ENCODE measurements at places on chromosomes 7 and 10.

DNA sequence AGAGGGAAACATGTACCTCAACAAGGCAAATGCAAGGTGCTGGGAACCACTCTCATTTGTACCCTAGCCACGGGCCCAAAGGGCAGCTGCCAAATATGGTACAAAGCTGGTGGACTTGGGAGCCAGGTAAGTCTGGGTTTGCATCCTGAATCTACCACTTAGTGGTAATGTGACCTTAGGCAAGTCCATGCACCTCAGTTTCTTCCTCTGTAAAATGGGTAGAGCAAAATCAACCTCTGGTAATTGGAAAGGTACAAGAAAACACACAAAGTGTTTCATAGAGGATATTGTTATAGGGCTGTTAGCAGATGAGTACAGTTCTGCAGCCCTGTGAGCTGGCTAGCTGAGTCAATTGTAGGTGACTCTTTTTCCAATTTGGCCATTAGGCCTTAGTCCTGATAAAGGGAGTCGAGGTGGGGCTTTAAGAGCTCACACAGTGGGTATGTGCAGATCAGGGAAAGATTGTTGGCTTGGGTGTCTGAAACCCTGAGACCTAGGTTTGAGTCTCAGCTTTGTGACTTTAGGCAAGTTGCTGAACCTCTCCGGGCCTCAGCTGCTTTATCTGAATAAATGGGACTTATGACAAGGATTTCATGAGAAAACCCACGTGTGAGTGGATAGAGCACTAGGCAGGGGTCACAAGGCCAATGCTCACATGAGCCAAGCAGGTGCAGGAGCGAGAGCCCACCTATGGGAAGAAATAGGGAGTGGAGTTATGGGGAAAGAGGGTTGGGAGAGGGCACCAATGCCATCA, 121.3 kb upstream of the GDF10 start:
- DNase-seq: no peak

DNA sequence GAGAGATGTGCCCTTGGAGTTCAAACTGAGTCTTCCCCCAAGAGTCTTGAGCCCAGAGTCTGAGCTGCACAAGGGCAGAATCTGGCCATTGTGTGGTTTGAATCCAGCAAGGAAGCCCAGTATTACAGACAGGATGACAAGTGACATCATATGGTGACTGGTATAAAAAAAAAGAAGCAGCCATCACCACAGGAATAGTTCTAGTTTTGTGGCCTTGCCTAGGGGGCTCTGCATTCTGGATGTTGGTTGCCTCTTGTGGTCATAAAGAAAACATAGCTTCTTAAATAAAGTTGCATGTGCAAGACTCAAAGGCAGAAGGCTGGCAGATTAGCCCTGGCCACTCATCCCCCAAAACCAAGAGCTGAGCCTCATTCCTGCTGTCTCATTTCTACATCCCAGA, 16.8 kb upstream of the LRRC72 start:
- no peak for DNase-seq

GRCh38 chr7:128172151-128172550, 68.9 kb upstream of the LEP start:
- DNase-seq: no peak

DNA sequence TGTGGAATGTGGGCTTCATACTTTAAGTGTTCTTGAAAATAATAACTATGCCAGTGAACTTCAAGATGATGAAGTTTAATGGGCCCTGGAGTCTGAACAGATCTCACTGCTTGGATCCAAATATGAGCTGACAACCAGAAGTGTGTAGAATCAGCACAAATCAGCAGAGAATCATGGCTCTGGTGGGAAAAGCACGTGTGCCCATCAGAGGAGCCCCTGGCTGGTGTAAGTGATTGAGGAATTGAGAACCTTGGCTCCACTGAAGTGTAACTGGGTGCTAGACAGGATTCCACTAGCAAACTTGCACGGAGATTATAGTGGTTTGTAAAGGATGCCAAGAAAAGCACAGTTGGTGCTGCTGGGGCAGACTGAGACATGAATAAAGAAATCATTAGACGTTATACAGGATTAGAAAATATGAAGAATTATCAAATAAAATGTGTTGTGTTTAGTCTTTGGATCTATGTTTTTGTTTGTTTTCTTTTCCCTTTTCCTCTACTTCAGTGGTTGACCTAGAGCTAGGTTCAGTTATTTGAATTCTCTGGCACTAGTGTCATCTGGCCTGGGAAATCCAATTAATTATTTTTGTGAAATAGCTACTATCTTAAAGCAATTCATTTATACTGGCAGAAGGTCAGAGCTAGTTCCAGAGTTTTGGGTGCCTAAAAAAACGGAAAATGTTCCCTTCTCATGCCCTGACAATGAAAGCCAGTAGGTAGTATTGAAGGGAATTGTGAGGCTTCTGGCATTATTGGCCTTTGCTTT, 175.7 kb upstream of the MEOX2 start:
- no peak for DNase-seq

- peak; percentile 87 for DNase-seq
These were observed 17.8 kb upstream of the PDLIM1 start for GRCh38 chr10:95308389-95309302.

DNA sequence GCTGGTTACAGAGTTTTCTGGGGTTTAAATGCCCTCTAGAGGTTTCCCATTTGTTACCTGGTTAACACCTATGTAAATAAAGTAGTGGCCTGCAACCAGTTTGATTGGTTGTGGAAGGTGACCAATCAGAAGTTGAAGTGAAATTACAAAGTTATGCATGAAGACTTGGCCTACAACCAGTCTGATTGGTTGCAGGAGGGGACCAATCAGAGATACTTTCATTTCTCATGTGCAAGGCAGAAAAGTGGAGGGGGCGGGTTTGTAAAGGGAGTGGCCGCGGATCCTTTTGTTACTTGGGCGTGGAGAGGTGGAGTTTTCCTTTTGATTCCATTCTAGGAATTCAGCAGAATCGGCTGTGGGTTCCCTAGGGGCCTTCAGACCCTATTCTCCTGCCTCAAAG, 80.8 kb downstream of the SEC23IP start:
- DNase-seq: no peak

GRCh38 chr10:92662848-92663247, 26.9 kb upstream of the HHEX start:
- no peak for DNase-seq

DNA sequence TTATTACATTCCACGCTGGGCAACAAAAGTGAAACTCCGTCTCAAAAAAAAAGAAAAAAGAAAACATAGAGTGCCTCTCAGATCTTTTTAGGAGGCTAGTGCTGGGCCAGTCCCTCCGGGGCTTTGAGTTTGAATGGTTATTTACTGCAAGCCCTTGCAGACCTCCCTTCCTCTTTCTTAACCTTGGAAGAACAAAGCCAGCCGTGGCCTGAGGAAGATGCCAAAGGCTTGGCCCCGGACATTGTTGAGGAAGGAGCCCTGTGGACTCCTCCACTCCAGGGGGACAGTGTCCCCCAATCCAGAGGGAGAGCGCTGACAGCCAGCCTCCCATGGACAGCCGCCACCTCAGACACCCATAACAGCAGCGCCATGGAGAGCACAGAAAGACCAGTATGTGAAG, 5.0 kb downstream of the TSPAN33 start:
- no peak for DNase-seq

DNA sequence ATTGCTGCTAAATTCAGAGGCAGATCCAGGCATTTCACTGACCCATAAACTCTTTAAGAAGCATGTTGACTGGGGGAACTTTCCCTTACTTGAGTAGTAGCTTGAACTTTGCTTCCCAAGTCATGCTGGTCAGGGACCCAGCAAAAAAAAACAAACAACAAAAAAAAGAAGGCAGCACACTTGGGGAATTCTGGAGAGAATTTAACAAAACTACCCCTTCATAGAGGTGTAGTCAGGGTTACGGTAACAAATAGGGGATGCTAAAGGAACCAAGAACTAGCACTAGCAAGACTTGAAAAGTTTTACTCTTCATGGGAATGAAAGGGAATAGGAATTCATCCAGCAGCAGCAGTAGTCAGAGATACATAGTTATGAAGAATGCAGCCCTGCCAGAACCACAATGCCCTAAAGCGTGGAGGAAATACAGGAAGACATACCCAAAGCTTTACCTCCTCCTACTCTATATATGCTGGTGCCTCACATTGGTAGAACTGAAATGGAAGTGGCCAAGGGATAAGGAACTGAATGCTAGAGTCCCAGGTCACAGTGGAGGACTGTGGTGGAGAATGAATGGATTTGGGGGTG, 67.3 kb downstream of the PHYHIPL start:
- no peak for DNase-seq

DNA sequence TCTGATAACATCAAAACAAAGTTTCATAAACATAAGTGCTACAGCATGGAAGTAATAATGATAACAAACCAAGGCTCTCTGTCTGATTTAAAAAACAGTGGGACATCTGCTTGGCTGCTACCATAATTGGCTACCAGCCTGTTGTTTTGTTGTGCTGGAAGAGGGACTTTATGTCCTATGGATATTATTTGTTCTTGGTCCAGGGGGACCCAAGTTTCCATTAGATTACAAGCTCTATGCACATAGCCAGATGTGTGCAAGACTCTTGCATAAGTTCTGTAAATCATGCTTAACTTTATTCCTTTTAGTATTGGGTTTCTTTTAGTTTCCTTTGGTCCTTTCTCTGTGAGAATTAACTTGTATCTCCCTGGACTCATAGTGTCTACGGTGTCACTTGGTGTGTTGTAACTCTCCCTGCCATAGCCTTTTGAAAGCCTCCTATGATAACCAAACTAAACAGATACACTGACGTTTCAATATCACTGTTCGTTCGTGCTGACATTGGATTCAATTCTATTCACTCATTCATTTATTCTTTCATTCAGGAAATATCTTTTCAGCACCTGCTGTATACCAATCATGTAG, 41.4 kb upstream of the CD36 start:
- no peak for DNase-seq

DNA sequence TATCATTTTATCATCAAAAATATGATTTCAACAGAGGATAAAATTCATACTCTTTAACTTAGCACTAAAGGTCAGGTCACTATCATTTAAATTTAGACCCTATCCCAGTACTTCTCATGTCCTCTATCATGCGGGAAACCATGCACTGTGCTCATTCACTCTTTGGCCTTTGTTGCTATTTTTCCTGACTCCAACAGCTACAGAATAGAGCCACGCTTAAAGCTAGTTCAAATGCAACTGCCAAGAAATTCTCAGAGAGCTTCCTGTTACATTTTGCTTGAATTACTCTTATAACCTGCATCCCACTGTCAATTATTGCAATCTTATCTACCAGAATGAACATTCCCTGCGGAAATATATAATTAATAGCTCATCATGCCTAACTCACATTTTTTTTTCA, 58.3 kb downstream of the SEMA3A start:
- DNase-seq: no peak

- no peak for DNase-seq
These were observed 207.8 kb upstream of the FAM3C start for GRCh38 chr7:121603886-121604285.

- DNase-seq: no peak
These were observed 228.7 kb upstream of the PTN start for GRCh38 chr7:137572056-137572784.

- no peak for DNase-seq
These were observed 598.6 kb downstream of the SH2D4B start for GRCh38 chr10:81136261-81136660.

DNA sequence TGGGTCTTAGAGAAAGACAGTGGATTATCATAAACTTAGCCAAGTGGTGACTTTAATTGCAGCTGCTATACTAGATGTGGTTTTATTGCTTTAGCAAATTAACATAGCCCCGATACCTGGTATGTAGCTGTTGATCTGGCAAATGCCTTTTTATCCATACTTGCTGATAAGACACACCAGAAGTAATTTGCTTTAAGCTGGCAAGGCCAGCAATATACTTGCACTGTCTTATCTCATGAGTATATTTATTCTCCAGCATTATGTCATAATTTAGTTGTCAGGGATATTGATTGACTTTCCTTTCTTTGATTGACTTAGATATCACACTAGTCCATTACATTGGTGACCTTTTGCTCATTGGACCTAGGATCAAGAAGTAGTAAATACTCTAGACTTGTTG, 12.8 kb downstream of the TMEM229A start:
- no peak for DNase-seq

DNA sequence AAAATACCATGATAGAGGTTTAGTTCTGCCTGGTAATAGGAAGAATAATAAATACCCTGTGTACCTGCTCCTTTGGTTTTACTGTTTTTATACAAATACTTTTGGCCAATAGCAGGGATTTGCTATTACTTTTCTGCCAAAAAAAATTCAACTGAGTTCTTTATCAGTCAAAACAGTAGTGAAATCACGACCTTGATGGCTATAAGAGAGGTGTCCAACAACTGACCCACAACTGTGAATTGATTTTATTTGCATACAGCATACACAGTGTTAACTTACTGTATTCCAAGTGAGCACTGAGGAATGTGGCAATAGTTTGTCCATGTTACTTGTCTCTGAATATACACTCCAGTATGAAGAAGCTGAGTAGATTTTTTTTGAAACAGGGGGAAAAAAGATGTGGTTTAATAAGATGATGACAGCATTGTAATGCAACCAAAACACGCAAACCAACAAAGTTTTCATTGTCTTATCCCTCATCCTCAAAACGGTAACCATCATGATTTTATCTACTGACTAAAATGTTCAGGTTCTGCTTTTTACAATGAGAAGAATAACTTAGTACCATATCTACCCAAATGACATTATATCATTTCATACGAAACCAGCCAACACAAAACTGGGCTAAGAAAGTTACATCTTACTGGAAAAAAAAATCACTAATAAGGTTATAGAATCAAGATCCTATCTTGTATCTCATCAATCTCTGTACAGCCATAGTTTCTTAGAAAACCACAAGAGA, 63.3 kb downstream of the GSAP start:
- no peak for DNase-seq

GRCh38 chr10:97882142-97883091, 32.8 kb downstream of the GOLGA7B start:
- peak; percentile 46 for DNase-seq

- no peak for DNase-seq
These were observed 75.8 kb downstream of the ZNF92 start for GRCh38 chr7:65449505-65449852.

- no peak for DNase-seq
These were observed 139.2 kb downstream of the FAM53B start for GRCh38 chr10:124605001-124605370.

- no peak for DNase-seq
These were observed 3.4 kb downstream of the STAMBPL1 start for GRCh38 chr10:88883448-88883809.

DNA sequence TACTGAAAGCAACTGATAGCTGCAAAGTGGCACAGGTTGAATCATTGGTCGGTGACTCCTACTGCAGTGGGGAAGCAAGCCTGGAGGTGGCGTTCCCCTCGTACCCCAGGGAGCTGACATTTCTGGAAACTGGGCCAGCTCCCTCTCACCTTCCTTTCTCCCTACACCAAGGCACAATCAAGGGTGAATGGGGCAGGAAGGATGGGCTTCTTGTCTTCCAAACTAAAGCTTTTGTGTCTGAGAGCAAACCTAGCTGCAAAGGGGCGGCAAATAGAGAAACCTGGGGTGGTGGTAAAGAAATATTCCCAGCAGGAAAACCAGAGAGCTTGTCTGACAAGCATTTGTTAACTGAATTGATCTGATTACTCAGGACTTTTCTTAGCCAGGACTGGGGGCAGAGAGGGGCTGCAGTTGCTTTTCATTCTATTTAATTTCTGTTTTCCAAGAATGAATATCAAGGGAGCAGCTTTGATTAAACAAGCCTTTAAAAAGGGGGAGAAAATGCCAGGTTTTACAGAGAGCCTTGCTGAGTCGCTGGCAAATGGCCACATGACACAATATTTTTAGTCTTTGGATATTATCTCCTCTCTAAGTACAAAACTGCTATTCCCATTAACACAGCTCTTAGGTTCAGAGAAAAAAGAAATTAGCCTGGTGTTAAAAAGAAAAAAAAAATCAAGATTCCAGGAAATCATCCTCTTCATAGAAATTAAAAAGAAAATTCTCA, 27.8 kb downstream of the CDHR3 start:
- DNase-seq: no peak

GRCh38 chr7:90728568-90728967, 132.4 kb downstream of the CDK14 start:
- DNase-seq: no peak

Measured in thoracic aorta (tissue), 2 donors.